ENCODE measurements at places on chromosomes 2 and 18.
A peak's percentile ranks its signal among the peaks of the same experiment; 100 is the strongest.

GRCh38 chr2:106789185-106789584 is 96.8 kb downstream of the ST6GAL2 start:
- DNase-seq = no peak

DNA sequence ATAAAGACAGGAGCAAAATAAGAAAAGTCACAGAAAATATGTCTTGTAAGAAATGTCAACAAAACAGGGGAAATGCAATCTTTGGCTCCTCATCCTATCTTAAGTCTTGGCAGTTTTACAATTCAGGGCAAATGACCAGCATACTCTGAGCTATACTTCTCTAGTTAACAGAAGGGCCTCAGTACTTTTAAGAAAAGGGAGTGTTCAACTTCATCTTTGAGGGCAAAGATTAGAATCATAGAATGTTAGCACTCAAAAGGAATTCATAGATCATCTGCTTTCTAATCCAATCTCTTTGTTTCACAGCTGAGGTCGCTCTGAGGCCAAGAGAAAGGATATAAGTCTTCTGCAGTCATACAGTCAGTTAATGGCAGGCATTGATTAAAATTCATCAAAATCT is 174.0 kb upstream of the NT5C1B start:
- no peak for DNase-seq

DNA sequence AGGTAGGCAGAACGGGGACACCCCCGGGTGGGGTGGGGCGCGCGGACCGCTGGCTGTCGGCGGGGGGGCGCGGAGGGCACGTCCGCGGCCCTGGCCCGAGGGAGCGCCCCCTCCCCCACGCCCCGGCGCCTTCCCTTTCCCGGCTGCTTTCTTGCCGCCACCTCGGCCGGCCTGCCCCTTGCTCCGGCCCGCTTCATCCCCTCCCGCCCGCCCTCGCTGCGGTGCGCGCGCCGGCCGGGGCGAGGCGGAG is 443 bp downstream of the VAPA start:
- DNase-seq = no peak

DNA sequence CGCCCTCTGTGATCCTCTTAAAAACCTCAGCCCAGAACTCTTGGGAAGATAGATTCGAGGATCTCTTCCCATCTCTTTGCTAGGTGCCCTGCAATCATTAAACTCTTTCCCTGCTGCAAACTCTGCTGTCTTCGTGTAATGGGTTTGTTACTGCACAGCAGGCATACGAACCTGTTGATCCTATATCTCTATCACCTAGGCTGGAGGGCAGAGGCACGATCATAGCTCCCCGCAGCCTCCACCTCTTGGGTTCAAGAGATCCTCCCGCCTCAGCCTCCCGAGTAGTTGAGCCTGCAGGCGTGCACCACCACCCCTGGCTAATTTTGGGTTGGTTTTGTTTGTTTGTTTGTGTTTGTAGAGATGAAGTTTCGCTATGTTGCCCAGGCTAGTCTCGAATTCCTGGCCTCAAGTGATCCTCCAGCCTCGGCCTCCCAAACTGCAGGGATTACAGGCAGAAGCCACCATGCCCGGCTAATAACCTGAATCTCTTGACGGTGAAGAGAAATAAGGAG is 493 bp upstream of the BBS5 start:
- no peak for DNase-seq

DNA sequence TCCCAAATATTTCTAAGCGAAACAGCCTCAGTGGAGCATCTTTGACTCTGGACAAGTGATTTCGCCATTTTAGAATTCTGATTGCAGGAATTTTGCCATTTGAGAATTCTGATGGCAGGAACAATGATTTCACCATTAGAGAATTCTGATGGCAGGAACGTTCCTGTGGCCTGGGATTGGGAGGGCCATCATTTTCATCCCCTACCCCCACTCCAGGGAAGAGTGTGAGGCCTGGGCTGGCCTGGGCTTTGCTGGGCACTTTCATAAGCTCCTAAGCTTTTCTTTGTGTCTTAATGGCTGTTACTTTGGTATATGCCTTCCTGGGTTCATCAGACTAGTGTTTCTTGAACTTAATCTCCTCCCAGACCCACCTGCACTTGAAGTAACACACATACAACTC is 129.3 kb upstream of the EPAS1 start:
- no peak for DNase-seq

DNA sequence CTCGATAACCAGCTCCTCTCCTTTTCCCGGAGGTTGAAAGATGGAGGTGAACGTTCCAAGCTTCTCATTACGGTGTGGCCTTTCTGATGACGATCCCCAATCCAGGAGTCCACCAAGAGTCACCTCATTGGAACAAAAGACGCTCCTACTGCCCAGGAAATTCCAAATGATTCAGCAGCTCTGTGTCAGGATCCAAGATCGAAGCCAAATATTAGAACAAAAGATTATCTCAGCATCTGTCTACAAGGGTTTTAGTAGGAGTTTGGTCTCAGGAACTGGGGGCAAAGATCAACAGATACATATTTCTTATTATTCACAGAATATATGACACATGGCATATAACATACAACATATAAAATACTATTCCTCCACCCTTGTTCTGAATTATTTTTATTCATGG is 161.1 kb upstream of the RAB12 start:
- DNase-seq = no peak

DNA sequence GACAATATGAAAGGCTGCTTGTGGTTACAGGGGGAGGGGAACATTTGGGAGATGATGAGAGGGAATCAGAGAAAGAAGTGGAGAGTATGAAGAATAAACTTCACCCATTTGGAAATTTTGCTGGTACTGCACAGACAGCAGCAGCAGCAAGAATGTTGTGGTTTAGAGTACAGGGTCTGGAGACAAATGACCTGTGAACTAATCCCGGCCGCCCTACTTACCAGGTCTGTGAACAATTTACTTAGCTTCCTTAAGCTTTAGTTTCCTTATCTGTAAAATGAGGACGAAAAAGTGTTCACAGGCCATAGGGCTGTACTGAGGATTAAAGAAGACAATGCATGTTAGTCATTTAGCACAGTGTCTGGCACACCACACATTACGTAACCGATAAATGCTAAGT is 685.4 kb upstream of the CELF4 start:
- no peak for DNase-seq

DNA sequence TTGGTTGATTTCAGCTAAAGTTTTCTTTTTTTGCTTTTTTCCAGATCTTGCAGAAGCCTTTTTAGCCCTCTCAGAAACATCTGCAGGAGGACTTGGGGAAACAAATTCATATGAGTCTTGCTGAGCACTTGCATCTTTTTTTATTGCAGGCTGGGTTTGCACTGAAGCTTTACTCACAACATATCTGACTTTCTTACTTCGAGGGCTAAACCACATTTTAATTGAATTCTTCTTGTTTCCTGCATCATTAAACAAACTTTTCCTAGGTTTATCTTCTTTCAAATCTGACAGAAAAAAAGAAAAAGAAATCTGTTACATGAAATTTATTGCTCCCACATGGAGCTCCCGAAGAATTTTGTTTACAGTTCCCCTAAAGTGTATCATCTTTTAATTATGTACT is 28.3 kb downstream of the BARD1 start:
- no peak for DNase-seq

DNA sequence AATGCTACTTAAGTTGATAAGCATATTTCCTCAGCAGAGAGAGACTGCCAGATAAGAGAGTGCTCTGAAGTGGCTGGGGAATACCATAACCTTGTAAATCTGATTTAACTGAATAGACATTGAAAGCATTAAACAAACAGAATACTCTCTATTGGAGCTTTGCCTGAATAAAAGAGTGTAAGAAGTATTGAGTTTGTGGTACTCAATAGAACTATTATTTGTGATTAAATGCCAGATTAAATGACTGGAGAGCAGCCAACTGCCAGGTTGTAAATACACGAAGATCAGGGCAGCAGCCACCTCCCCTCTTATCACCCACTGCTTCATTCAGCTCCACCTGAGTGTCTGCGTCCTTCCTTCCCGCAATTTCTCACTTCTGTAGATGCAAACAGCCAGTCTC is 373.6 kb downstream of the DCDC2C start:
- DNase-seq = peak; percentile 43

DNA sequence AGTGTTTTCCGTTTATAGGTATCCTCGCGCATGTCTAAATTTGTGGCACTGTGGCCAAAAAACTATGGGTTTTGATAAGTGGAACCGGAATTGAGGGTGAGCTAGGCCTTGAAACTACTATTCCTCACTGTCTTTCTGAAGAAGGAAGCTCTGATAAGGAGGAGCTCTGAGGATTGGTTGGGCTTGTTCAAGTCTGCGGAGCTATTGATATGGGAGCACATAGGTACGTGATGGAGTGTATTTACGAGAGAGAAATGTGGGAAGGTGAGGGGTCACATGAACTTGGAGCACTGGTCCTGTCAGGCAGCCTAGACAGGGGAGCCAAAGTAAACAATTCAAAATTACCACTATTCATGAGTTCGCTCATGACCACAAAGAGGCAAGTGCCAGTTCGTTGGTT is 131.4 kb downstream of the BABAM2 start:
- DNase-seq = no peak

DNA sequence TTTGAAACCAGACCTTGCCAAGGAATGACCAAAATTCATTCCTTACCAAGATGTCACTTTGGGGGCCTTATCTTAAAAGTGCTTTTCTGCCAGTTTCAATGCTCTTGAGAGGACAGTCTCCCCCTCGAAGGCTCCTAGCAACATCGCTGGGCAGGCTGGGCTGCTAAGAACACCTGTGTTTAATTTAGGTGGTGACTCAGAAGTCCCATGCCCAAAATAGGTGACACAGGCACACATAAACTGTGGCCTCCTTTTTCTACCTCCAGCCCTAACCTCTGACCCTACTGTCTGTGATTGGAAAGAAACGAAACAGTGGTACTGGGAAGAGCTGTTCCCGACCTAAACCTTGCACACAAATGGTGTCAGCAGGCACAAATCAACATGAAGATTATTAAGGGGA is 28.7 kb upstream of the ROCK2 start:
- no peak for DNase-seq

- no peak for DNase-seq
Observed at GRCh38 chr2:189109921-189110397, 69.6 kb downstream of the COL5A2 start.

DNA sequence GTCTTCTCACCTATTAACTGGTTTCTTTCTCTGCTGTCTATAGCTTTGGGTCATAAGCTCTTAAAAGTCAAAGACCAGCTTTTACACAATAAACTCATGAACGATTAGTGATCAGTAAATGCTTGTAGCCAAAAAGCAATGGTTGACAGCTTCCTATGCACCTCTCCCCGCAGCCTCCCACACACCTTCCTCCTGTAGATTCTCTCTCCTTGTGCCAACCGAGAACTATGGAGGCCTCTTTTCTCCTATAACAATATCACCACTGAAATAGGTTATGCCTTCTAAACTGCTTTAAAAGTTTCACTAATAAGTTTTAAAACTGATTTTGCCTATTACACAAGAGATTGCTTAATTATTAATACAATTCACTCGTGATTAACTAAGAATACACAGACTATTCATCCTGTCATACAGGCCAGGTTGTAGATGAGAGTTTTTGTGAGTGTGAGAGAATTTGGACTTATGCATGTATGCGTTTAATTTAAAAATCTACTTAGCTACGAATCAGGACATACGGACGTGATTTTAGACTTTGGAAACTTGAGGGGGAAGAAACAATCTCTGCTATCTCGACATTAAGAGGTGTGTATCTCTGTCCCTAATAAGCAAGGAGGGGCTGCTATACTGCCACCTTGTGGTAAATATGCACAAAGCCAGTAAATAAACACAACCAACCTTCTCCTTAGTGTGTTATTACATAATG is 229.1 kb upstream of the RBBP8 start:
- DNase-seq = peak; percentile 45

DNA sequence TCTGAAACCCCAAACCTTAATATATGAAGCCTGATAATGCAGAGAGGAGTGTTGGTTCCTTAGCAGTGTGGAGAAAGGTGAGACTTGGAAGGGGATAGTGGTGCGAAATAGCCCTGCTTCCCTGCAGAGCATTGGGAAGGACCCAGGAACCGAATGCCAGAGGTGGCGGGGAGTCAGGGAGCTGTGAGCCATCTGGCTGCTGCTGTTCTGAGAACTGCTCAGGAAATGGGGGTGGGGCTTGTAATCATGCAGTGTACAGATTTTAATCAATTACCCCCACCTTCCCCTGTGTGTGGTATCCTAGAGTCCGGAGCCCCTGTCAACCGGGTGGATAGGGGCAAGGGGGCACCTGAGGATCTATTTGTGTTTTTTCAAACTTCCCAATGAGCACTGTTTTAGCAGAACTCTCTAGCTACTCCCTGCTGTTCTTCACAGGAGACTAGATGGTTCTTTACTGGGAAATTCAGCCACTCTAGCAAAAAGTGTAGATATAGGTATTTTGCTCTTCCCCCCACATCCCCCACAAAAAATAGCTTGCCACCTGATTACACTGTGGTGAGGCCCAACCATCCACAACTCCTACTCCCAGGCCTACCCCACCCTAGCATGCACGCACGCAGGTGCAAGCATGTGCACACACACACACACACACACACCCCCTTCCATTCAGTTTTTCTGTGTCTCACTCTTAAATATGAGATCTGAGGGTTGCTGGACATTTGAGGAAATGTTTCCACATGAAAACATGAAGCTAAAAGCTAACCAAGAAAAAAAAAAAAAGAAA is 30.1 kb upstream of the MBOAT2 start:
- peak; percentile 66 for DNase-seq

- DNase-seq = no peak
Observed at GRCh38 chr18:71136487-71136886, 847.6 kb downstream of the SOCS6 start.

- no peak for DNase-seq
Observed at GRCh38 chr2:237293978-237294377, 120.0 kb downstream of the COL6A3 start.

- no peak for DNase-seq
Observed at GRCh38 chr18:77071711-77072292, 60.8 kb downstream of the MBP start.

DNA sequence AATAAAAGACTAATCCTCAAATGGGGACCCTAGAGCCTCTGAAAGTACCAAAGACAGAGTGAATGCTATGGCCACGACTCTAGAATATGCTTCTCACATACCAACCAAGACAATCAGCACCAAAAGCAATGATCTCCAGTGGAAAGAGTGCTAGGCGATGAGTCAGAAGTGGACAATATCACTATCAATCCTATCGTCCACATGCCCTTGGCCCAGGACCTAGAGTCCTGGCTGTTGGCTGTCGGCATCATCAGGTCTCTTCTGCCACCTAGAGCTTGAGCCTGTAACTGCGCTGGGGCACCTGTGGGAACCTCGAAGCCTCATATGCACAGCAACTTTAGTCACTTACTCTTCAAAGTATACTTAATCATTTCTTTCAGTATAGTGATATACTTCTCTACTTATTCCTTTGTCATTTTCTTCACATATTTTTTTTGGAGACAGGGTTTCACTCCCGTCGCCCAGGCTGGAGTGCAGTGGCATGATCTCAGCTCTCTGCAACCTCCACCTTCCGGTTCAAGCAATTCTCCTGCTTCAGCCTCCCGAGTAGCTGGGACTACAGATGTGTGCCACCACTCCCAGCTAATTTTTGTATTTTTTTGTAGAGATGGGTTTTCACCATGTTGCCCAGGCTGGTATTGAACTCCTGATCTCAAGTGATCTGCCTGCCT is 29.7 kb downstream of the NOL10 start:
- peak; percentile 40 for DNase-seq

All from NCI-H2081 (cell line).